Inflammatory macrophage treated with lipopolysaccharide for 1 hour (primary cell): ENCODE measurements at places on chromosomes 7 and 10.
A peak's percentile ranks its signal among the peaks of the same experiment; 100 is the strongest.

DNA sequence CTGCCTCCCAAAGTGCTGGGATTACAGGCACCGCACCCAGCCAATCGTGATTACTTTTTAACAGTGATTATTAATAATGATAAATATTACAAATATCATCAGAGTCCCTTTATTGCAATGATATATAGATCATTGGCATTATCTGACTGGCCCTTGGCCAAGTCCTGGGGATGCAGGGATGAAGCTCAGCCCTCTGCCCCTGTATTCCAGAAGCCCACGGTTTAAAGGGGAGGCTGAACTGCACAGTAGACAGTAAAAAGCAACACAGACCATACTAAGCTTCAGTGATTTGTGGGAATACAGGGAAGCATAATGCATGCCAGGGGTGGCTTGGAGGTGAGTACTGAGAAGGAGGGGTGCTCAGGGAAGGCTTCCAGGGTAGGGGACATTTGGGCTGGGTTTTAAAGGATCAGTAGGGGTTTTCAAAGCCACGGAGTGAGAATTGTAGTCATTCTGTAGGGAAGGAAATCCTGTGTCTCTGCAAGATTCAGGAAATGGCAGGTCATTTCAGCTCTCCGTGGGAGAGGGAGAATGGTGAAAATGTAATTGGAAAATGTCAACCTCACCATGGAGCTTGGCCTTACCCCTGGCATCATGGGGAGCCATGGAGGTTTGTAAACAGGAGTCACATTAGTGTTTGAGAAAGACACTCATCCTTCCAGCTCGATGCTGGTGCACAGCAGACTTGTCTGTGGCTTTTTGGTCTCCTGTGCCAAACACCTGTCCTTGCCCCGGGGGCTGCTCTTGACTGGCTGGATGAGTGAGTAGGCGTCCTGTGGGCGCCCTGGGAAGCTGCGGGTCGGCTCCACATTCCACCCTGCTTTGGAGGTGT, 8.8 kb downstream of the ADAMTS14 start:
- no peak for DNase-seq

- DNase-seq, result no peak
Observed at GRCh38 chr7:79436378-79436777, 17.1 kb downstream of the MAGI2 start.

GRCh38 chr10:76350583-76350982, 919.2 kb downstream of the LRMDA start:
- no peak for DNase-seq

- DNase-seq, result peak; percentile 17
Observed at GRCh38 chr10:80351220-80351619, 5.3 kb downstream of the DYDC1 start.

DNA sequence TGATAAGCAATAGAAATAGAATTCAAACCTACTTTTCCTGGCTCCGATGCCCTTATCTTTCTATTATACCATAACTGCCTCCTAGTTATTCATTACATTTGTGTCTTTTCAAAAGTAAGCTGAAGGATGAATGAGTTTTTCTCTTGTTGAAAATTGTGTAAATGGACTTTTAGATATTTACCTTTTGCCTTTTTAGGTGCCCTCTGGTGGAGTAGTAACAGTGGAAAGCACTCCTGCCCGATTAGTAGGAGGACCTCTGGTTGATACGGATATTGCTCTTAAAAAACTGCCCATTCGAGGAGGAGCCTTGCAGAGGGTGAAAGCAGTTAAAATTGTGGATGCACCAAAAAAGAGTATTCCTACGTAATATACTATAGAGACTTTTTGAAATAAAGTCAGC, 11.2 kb downstream of the FAM237B start:
- DNase-seq, result no peak

GRCh38 chr7:96685353-96685752, 24.3 kb downstream of the SEM1 start:
- no peak for DNase-seq

DNA sequence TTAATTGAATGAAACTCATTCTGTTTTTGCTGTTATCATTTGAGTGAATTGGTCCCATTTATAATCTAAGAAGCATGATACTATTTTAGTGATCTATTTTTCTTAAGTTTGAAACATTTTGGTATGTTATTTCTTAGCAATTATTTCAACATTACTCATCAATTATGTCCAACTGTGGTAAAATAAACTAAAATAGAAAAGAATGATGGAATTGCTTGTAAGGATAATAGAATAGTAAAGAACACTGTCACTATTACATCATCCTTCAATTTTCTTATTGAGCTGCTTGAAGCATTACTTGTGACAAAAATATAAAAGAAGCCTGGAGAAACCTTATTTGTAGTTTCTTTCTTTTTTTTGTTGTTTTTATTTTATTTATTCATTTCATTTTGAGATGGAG, 42.4 kb downstream of the ZNF487 start:
- no peak for DNase-seq

DNA sequence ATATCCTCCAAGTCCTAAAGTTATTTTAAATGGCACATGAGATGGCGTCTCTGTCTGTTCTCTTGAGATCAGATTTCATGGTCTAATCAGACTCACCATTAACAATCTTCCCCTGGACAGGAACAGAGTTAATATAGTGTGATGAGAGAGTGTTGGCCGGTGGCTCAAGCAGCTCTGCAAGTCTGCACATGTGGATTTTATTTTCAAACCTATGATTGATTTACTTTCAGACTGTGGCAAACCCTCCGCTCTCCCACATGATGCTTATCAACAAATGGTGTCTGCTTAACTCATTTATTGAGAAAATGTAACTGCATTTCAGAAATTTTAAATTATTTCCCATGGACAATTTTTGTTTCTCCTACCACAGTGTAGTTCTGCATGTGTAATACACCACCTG, 46.5 kb upstream of the HGF start:
- no peak for DNase-seq

GRCh38 chr10:52779541-52780390, 7.2 kb upstream of the MBL2 start:
- no peak for DNase-seq

DNA sequence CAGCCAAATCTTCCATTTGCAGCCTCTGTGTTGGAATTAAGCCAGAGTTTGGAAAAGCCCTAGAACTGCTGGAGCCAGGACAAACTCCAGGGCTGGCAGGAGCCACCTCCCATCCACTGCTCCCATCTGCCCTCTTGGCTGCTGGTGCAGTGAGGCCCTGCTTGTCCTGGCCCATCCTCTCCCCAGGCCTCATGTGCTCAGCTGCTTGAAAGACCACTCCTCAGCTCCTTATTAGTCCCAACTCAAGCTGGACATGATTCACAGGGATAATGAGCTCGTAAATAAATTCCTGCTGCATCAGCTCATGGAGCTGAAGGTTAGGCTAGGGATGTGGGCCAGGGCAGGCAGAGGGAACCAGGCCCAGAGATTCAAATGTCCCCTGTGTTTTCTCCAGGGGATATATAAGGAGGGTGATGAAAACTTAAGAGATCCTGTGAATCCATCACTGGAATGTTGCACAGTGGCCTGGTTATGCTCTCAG, 282.8 kb downstream of the RPS24 start:
- no peak for DNase-seq

DNA sequence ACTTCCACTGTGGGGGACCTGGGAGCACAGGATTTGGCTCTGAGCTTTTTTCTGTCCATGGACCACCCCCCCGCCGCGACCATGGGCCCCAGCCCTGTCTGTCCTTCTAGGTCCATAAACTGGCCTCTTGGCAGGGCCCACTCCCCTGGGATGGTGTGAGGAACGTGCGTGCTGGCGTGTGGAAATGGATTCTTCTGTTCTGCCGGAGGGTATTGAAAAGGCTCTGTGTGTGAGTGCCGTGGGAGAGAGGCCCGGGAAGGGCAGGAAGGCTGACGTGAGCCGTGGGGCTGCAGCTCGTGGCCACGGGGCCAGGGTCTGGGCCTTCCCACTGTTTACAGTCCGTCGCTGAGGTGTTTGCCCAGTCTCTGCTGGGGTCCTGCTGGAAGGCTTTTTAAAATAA, 123.7 kb downstream of the GRK5 start:
- DNase-seq, result no peak

GRCh38 chr10:100968062-100968736, 1.1 kb upstream of the SEMA4G start:
- DNase-seq, result no peak

DNA sequence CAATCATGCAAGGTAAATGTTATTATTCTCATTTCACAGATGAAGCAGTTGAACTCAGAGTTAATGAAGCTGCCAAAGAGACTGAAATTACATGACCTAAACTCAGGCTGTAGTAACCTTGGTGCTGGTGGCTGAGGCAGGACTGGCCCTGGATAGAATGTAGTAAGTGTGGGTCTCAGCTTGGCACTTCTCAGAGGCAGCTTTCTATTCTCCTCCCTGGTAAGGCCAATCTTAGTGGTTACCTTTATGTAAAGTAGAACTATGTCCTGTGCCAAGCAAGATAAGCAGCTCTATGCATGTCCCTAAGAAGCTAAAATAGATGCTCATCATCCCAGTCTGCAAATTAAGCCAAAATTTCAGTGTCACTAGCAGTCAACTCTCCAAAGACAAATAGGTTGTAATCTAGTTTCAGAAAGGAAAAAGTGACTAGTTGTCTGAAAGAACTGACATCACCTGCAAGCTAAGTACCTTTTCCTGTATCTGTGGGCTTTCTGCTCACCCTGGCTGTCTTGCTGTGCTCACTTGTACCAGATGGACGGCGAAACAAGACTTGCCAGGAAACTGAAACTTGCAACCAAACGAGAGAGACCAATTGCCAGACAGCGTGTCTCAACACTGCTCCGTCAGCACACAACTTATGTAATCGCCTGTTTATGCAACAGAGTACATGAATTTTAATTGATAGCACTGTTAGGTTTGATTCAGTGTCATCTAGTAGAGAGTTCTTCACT, 43.7 kb downstream of the CH25H start:
- peak; percentile 96 for DNase-seq

DNA sequence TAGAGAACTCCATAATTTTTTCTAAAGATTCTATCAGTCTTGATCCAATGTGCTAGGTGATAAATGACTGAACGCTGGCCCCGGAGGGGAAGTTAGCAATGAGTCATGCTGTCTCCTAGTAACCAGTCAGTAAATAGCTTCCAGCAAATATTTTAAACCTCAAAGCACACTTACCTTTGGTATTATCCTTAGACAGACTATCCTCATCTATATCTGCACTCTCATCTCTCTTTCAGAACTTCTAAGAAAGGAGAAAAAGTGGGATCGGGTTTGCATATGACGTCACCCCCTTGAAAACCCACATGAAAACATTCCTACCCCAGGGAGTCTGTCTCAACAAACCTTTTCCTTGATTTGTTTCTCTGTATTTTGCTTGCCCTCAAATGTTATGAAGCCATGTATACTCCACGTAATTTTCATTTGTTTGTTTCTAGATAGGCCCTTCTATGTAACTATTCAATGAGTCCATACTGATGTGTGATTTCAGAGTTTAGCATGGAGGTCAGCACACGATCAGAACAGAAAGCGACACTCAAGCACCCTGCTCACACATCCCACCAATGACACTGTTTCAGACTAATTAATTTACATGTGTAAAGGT, 174.9 kb upstream of the NRP1 start:
- DNase-seq, result peak; percentile 77

DNA sequence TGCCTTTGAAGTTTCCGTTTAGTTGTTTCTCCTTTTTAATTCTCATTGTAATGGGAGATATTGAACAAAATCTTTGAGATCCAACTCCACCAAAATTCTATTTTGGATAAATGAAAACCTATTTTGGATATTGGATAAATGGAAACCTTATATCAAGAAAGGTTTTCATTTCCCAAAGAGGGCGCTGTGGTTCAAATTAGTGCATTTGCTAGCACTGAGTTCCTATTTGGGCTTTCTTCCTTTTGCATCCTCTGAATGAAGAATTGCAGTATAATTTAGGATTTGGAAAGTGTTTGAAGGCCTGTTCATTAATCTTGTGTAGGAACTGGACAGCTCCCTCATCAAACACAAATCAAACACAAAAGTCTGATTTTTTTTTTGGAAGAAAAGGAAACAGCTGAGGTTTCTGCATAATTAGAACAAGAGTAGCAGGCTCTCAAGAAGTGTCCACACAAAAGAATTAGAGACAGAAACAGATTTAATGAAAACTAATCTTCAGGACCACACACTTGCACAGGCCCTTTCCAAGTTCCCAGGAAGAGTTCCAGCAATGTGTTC, 80.8 kb upstream of the KLF14 start:
- peak; percentile 13 for DNase-seq

DNA sequence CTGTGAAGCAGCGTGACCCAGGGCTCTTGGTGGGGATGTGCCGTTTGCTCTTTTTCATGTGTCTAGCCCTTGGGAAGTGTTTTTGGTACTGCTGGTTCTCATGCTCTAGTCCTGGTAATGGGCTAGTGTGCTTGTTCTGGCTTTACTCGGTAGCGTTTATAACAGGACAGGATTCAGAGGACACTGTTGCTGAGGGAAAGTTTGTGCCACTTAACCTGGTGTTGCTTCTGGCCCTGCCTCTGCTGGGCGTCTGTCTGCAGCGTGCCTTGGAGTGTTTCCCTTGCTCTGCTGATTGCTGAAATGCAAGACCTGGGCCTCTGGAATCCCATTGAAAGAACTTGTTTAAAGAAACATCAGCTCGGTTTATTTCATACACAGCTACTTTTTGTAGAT, 35.0 kb downstream of the INPP5A start:
- DNase-seq, result no peak

DNA sequence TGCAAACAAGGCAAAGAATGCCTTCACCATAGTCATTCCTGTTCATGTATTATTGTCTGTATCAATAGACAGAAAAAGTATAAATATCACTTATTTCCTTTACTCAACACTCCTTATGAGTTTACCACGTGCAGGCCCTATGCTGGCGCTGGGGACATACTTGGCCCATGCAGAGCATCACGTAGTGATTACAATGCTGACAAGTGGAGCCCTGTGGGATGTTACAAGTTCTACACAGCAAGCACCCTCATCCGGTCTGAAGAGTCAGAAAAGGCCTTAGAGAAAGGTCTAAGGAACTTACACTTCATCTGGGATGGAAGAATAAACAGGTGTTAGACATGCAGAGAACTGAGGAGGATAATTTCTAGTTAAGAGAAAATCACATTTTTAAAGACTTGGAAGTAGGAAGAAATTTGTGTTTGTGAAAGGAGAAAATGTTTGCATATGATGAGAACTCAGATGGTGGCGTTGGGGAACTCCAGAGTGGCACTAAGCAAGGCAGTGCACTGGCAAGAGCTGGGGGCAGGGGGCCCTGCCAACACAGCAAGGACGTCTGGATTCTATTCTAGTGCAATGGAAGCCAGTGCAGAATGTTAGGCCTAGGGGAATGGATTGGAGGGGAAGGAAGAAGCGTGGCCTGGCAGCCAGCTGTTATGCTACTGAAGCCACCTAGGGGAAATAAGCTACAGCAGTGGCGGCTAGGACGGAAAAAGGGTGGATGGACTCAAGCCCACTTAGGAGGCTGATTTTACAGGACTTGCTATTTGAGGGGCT, 116.2 kb downstream of the ELMO1 start:
- no peak for DNase-seq

- DNase-seq, result no peak
Observed at GRCh38 chr10:103849212-103849877, 6.0 kb downstream of the SH3PXD2A start.
